ENCODE measurements at places on chromosomes 12 and 14.

DNA sequence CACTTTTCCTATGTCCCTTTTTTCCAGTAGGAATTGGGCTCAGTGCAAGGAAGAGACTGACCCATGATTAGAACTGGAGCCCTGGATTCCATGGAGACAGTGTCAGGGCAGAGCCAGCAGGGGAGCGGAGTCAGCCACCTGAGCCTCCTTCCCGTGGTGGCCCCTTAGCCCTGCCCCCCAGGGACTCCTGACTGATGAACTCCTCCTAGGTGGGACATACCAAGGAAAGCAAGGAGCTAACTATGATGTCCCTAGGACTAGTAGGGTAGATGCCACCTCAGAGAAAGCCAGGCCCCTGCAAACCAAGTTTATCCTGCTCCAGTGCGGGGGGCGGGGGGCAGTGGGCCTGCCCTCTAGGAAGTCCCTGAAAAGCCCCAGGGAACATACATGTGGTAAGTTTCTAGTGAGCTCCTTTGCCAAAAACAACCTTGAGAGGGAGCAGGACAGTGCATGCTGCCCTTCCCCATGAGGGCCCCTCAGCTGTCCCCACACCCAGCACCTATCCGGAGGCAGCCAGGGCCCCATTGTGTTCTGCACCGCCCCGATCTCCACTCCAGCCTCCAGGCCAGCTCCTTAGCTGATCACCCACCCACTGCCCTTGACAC, 6.2 kb upstream of the COL2A1 start:
- DNase-seq: no peak

- DNase-seq: no peak
These were observed 2.2 kb downstream of the TEDC1 start for GRCh38 chr14:105492971-105493871.

GRCh38 chr14:70254476-70254961, 65.8 kb upstream of the SLC8A3 start:
- DNase-seq: no peak

- DNase-seq: no peak
These were observed 315.3 kb downstream of the NOVA1 start for GRCh38 chr14:26282578-26282977.

- DNase-seq: no peak
These were observed 108.1 kb downstream of the TTLL5 start for GRCh38 chr14:75769047-75769685.

GRCh38 chr14:38065106-38065762, 142.5 kb upstream of the SSTR1 start:
- DNase-seq: no peak

GRCh38 chr12:49225576-49226166, 36.8 kb upstream of the TUBA1A start:
- no peak for DNase-seq

GRCh38 chr12:20950248-20950647, 139.7 kb downstream of the SLCO1B3 start:
- no peak for DNase-seq

DNA sequence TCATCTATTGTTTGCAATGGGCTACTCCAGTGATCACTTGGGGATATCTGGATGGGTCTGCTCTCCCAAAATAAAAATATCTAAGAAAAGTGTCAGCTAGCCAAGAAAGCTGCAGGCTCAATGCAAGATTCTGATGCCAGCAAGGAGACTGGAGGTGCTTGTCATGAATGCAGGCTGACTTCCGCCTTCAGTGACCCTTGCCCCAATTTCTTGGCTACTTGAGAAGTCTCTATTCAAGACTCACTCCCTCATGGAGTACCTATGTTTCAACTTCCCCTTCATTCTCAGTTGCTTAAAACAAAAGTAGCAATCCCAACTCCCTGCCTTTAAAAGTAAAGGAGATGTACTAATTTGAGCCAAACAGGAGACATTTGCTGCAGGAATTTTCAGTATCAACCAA, 123.9 kb downstream of the GPR65 start:
- DNase-seq: no peak

DNA sequence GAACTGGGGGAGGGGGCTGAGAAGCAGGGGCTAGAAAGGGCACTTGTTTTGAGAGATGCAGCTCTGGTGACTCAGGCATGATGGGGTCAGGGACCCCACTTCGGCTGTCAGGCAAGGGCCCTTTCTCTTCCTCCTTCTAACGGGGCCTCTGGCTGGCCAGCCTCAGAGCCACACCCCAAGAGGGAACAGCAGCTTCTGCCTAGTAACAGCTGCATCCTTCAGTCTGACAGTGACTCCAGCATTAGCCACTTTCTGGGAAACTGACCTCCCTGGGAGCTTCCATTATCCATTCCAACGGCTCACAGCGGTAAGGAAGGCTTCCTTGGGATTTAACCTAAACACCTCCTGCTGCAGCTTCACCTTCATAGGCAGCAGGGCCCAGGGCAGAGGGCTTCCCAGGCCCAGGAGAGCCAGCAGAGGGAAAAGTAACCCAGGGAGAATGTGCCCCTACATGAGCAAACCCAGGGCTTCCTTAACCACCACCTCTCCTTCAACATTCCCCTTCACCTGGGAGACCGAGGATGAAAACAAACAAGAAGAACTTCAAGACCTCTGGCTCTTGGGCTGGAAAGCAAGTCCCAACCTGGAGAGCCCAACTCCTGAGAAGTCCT, 2.7 kb downstream of the NCKAP5L start:
- peak; percentile 28 for DNase-seq

- no peak for DNase-seq
These were observed 21.6 kb downstream of the SPATS2 start for GRCh38 chr12:49388682-49389386.

DNA sequence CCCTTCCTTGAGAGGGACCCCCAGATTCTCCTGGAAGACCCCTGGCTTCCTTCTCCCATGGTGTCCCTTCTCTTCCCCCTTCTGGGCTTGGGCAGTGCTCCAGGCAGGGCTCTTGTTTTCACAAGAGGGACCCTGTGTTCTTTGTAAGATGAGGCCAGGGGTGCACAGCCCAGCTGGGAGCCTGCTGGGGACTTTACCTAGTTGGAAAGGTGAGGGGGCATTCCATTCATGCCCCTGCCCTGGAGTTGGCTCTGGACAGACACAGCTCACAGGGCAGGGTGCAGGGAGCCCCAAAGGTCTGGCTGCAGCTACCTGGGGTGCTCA, 31.2 kb downstream of the ISCA2 start:
- DNase-seq: no peak

DNA sequence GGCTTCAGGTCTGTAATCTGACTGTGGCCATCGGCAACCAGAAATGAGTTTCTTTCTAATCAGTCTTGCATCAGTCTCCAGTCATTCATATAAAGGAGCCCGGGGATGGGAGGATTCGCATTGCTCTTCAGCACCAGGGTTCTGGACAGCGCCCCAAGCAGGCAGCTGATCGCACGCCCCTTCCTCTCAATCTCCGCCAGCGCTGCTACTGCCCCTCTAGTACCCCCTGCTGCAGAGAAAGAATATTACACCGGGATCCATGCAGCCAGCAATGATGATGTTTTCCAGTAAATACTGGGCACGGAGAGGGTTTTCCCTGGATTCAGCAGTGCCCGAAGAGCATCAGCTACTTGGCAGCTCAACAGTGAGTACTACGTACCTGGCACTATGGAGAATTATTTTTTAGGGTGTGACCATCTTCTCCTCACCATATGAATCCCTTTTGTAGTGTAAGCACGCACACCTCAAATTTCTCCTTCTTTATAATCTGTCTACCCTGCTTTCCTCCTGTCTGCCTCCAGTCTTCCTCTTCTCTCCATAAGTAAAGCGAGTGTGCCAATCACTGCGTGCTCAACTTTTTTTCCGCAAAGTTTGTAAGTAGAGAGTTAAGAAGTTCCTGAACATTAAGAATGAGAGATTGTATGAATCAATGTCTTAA, at the start of gene TPH2:
TPH2 (plus strand) TSS at position 118 of the 658 bp plus-strand sequence; CDS start at position 260, 142 bp downstream.
- DNase-seq: peak; percentile 60

GRCh38 chr12:47717443-47718193, 7.7 kb downstream of the ENDOU start:
- DNase-seq: peak; percentile 73

- DNase-seq: no peak
These were observed 73.2 kb downstream of the SETD3 start for GRCh38 chr14:99407416-99407815.

DNA sequence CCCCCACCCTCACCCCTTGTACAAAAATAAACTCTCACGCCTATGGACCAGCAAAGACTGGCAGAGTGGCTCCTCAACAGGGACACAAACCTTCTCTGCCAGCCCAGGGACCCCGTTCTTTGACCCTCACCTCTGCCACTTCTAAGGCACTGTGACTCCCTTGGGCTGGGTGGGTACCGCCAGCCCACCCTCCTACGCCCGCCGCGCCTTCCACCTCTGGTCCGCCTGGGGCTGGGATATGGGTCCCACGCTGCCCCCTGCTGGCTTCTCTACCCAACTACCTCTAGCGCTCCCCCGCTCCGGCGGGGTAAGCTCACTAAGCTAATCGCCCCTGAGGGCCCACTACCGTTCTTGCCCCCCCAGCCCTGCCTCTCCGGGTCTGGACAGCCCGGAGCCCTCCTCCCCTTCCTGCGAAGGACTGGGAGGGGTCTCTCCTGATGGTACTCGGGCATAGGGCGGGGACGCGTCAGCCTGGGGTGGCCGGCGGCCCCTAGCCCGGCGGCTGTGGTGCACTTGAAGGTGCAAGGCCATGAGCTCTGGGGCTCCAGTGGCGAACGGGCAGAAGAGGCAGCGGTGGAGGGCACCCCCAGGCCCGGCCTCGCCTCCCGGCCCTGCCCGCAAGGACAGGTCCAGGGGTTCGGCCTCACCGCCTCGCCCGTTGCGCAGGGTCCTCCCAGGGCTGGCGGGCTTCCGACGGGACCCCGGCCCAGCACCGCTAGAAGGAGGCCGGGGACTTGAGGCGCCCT, 8.1 kb downstream of the ZNF219 start:
- peak; percentile 17 for DNase-seq

GRCh38 chr12:87280893-87281292, 748.3 kb downstream of the C12orf50 start:
- DNase-seq: no peak

GRCh38 chr14:51368721-51369163, 128.7 kb downstream of the TMX1 start:
- no peak for DNase-seq

DNA sequence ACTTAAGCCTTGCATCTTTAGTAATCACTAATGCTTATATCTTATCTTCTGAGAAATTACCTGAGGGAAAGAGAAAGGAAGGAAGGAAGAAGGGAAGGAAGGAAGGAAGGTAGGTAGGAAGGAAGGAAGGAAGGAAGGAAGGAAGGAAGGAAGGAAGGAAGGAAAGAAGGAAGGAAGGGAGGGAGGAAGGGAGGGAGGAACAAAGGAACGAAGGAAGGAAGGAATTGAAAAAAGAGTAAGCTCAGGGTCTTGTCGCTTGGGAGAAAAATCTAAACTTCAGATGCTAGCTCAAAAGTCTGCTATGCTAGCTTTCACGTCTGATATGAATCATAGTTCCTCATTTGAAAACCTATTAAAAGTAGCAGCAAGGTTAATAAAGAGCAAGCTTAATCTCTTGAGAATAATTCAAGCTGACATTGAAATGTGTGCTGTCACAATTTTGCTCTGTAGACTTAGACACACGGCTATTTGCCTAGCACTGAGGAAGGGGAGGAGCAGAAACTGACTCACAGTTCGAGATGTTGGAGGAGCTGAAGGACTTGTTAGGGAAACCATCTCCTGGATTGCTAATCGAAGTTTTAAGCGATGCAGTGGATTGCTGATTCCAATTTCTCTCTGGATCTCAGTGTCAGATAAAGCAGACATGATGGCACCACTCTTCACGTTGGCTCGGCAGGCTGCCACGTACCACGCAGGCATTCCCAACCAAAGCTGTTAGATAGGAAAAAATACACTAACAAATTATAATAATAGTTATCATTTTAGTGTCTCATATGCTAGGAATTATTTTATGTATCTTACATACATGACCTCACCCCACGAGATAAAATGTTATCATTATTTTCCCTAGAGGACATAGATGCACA, 216.7 kb downstream of the ACSS3 start:
- DNase-seq: no peak

- DNase-seq: no peak
These were observed 233.4 kb downstream of the IPO8 start for GRCh38 chr12:30462249-30462648.

DNA sequence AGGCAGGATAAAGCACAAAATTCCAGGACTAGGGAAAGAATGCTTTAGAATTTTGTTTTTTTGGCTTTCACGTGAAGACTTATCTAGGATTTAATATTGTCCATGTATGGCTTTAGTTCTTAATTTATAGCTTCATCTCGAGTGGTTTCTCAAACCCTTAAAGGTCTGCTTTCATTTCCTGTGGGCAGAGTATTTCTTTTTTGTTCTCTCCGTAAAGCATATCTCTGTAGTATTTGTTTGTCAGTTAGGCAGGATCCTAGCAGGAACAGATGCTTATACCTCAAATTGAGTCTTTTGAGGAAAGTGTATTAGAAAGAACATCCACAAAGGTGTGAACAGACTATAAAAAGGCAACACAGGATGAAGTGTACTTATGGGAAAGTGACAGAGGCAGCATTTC, 697.1 kb upstream of the SEL1L start:
- DNase-seq: no peak

DNA sequence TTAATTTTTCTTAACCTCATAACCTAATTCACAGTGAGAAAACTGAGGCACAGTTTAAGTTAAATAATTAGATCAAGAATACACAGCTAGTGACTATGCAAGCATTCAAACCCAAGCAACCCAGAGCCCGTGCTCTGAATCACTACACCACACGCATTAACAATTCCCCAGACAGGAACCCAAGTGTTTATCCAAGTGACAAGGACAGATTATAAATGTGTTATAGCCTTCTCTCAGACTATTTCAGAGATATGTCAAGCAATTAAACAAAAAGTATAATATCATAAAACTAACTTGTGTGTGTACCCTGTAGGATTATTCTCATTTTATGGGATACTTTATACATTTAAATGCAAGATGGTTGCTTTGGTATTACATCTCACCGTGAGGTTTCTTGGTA, 43.8 kb downstream of the MED13L start:
- no peak for DNase-seq

- DNase-seq: no peak
These were observed 112.7 kb downstream of the METTL25 start for GRCh38 chr12:82470906-82471512.

GRCh38 chr12:76303989-76304460, 44.2 kb downstream of the BBS10 start:
- no peak for DNase-seq

- no peak for DNase-seq
These were observed 28.6 kb downstream of the KCNA5 start for GRCh38 chr12:5072311-5072710.

GRCh38 chr12:114404083-114404925, 1.6 kb downstream of the TBX5 start:
- DNase-seq: no peak

GRCh38 chr12:64976131-64976530, 145.0 kb downstream of the WIF1 start:
- DNase-seq: no peak

DNA sequence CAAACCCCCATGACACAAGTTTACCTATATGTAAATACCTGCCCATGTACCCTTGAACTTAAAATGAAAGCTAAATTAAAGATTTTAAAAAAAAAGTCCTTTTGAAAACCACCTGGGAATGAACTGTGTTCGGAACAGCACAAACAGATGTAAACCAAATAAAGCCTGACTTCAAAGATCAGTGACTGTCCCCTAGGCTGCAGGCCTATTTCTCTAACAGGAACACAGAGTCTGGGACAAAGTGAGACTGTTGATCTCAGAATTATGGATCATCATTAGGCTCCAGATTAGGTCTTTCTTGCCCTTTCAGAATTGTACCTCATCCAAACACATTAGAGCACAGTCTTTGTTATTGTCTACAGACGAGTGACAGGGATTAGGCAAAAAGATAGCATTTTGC, 54.6 kb downstream of the PAH start:
- DNase-seq: no peak

- DNase-seq: no peak
These were observed 9.1 kb downstream of the PTCSC3 start for GRCh38 chr14:36167431-36167830.

- no peak for DNase-seq
These were observed 1293.7 kb upstream of the FLRT2 start for GRCh38 chr14:84236290-84236689.
